ENCODE measurements at places on chromosomes 12 and 14.
A peak's percentile ranks its signal among the peaks of the same experiment; 100 is the strongest.

DNA sequence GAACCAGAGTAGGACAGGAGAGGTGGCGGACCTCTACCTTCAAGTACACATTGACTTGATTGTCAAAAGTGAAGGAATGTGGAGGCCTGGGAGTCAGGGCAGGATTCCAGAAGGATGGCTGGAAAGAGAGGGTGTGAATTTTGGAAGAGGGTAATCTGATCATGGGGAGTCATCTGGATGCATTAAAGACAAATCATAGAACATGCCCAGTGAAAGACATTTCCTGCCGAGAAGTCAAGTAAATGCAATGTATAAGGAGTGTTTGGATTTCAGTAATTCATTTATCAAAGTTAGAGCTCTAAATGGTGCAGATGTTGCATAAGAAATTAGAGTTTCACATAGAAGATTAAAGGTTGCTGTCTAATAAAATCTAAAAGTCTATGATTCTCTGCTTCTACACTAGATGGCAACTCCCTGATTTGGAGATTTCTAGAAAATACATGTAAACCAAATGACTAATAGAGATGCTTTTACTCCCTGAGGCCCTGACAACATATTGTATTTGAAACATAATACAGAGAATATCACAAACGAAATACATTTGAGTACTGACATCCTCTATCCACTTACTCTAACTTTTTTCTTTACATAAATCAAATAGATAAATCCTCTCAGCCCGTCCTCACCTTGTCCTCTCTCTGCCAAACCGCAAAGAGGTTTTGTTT is 91.3 kb downstream of the KCNA5 start:
- no peak overlapping the region for H3K27ac ChIP-seq
- no peaks in the 10 kb centered on the region for H3K36me3 ChIP-seq
- DNase-seq: no peak
- H3K4me1 ChIP-seq: peaks cover 12% of the 10 kb centered on the region

GRCh38 chr12:112116232-112117060 is 7.9 kb upstream of the NAA25 start:
- no peaks in the 10 kb centered on the region for H3K36me3 ChIP-seq
- H3K4me3 ChIP-seq: peak overlapping the region; percentile 1
- no peaks in the 10 kb centered on the region for H3K27me3 ChIP-seq
- peak overlapping the region; percentile 49 for H3K27ac ChIP-seq
- DNase-seq: peak; percentile 73

GRCh38 chr14:28088125-28088524 is 678.5 kb upstream of the FOXG1 start:
- H3K27ac ChIP-seq: no peak overlapping the region
- no peaks in the 10 kb centered on the region for H3K36me3 ChIP-seq
- no peaks in the 10 kb centered on the region for H3K4me1 ChIP-seq
- no peak for DNase-seq
- H3K4me3 ChIP-seq: no peak overlapping the region
- H3K27me3 ChIP-seq: no peaks in the 10 kb centered on the region

- no peak overlapping the region for H3K4me3 ChIP-seq
- no peak overlapping the region for H3K27ac ChIP-seq
- peaks cover 3% of the 10 kb centered on the region for H3K4me1 ChIP-seq
- no peak for DNase-seq
These were observed 19.5 kb downstream of the C14orf132 start for GRCh38 chr14:96058576-96059200.

DNA sequence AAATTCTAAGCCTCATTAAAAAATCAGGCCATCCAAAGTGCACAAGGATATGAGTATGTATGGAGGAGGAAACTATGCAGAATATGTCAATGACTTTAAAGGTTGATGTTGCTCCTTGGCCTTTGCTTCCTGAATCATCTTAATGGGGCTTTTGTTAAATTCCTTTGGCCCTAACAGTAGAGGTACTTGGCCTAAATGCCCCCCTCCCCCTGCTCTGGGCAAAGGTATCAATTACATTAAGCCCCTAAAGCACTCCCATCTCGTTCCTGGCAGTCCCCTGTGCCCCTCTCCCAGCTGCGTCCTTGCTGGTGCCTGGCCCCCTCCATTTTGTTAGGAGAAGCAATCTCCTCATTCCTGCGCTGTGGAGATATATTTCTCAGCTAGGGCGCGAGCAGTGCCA is 4.8 kb downstream of the COPZ1 start:
- H3K36me3 ChIP-seq: peaks cover 9% of the 10 kb centered on the region
- H3K4me3 ChIP-seq: no peak overlapping the region
- no peak overlapping the region for H3K27ac ChIP-seq
- DNase-seq: no peak
- H3K4me1 ChIP-seq: peaks cover 26% of the 10 kb centered on the region

DNA sequence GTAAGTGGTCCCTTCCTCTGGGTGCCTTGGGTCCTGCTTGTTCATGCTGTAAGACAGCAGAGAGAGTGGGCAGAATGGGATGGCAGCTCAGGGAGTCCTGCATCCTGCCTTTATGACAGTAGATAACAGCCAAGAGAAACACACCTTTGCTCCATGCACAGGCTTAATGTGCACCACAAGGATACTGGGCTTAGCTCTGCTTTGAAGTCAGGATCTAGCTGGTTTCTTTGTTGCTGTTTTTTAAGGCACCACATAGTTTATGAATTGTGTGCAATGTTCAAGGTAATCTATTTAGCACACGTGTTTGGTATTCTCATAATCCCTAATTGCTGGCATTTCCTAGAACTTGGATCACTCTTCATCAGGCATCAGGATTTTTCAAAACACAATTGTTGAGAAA is 239.5 kb upstream of the DCN start:
- DNase-seq: no peak
- no peak overlapping the region for H3K27ac ChIP-seq
- H3K4me1 ChIP-seq: no peaks in the 10 kb centered on the region
- no peaks in the 10 kb centered on the region for H3K27me3 ChIP-seq

GRCh38 chr12:89662623-89663022 is 46.0 kb downstream of the ATP2B1 start:
- no peaks in the 10 kb centered on the region for H3K27me3 ChIP-seq
- H3K4me3 ChIP-seq: no peak overlapping the region
- no peak for DNase-seq
- H3K27ac ChIP-seq: no peak overlapping the region
- H3K4me1 ChIP-seq: no peaks in the 10 kb centered on the region
- H3K36me3 ChIP-seq: no peaks in the 10 kb centered on the region

DNA sequence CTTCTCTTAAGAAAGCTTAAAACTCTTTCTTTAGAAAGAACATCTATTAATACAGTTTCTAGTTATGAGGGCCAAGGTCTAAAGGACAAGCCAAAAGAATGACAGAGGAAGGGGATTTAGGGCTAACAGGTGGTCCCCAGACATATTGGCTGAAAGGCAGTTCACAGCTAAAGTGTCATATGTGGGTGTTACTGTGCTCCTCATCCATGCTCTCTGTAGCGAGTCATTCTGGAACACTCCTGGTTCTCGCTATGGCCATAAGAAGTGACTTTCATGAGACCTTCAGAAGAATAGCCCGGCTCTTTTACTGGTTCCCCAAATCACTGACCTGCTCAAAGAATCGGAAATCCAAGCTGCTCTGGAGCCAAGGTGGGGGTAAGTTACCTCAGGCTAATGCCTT is 55.0 kb downstream of the TBK1 start:
- H3K36me3 ChIP-seq: no peaks in the 10 kb centered on the region
- H3K27me3 ChIP-seq: no peaks in the 10 kb centered on the region
- no peak for DNase-seq
- no peak overlapping the region for H3K27ac ChIP-seq
- no peaks in the 10 kb centered on the region for H3K4me1 ChIP-seq

- H3K4me3 ChIP-seq: peak overlapping the region; percentile 91
- H3K4me1 ChIP-seq: peaks cover 4% of the 10 kb centered on the region
- DNase-seq: no peak
- peak overlapping the region; percentile 97 for H3K27ac ChIP-seq
- no peaks in the 10 kb centered on the region for H3K27me3 ChIP-seq
These were observed 718 bp downstream of the CCDC92 start for GRCh38 chr12:123971770-123972456.

GRCh38 chr14:74875941-74876913 is at the start of gene PROX2:
Gene PROX2 (minus strand): TSS chr14:74876145. CDS start chr14:74863834, 12,311 bp downstream.
- no peak within 1 kb of the TSS for H3K27ac ChIP-seq
- H3K4me1 ChIP-seq: peaks cover 5% of the 10 kb centered on the region
- no peaks in the 10 kb centered on the region for H3K36me3 ChIP-seq
- no peak within 1 kb of the TSS for H3K4me3 ChIP-seq
- no peaks in the 10 kb centered on the region for H3K27me3 ChIP-seq
- DNase-seq: no peak

GRCh38 chr14:100830681-100831080 is 4.8 kb downstream of the MEG3 start:
- no peaks in the 10 kb centered on the region for H3K4me1 ChIP-seq
- no peak overlapping the region for H3K4me3 ChIP-seq
- H3K27ac ChIP-seq: no peak overlapping the region
- H3K27me3 ChIP-seq: no peaks in the 10 kb centered on the region

Measured in ascending aorta (tissue), 2 donors.